ENCODE measurements at places on chromosomes 6 and 20.

- no peak for DNase-seq
Measured at GRCh38 chr6:34745277-34746103, 11.8 kb upstream of the SNRPC start.

DNA sequence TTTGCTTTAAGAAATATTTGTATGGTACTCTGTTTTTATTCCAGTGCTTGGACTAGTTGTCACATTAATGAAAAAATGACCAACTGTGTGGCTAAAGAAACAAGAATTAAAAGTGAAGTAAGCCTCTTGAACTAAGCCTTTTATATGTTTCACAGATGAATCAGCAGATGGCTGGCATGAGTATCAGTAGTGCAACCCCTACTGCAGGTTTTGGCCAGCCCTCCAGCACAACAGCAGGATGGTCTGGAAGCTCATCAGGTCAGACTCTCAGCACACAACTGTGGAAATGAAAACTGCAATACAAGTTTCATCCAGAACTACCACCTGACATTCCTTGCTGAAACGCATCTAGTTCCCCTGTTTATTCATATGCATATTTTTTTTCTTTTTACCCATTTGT is 96.8 kb downstream of the B3GAT2 start:
- no peak for DNase-seq

DNA sequence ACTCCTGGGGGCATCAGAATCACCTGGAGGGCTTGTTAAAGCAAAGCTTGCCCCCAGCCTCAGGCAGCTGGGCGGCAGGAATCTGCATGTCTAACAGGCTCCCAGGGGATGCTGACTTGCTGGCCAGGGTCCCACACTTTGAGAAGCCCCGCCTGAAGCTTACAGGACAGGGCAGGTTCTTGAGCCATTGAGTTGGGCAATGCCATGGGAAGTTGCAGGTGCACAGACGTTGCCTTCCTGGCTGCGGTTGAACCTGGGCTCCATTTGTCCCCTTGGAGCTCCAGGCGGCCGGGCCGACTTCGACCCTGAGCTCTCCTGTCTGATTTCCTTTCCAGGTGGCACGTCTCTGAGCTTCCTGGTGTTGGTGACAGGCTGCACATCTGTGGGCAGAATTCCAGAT is 46.8 kb downstream of the SYNJ2 start:
- DNase-seq = no peak

GRCh38 chr20:53595018-53595378 is 1.4 kb upstream of the ZNF217 start:
- DNase-seq = no peak

- no peak for DNase-seq
Measured at GRCh38 chr6:99613705-99614429, 7.2 kb downstream of the PRDM13 start.

DNA sequence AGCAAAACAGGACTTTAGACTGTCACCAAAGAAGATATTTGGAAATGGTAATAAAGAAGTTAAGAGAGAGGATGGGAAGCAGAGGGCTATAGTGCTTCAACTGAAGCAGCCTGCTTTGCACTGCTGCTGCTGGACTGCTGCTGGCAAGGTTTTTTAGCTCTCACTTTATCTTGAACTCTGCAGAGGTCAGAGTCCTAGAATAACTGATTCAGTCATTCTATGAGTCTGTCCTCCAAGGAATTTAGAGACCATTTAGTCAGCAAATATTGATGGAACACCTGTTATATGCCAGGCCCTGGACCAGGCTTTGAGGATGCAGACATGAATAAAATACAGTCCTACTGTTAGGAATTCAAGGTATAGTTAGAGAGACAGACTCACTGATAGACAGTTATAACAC is 9.1 kb upstream of the SAYSD1 start:
- DNase-seq = no peak

DNA sequence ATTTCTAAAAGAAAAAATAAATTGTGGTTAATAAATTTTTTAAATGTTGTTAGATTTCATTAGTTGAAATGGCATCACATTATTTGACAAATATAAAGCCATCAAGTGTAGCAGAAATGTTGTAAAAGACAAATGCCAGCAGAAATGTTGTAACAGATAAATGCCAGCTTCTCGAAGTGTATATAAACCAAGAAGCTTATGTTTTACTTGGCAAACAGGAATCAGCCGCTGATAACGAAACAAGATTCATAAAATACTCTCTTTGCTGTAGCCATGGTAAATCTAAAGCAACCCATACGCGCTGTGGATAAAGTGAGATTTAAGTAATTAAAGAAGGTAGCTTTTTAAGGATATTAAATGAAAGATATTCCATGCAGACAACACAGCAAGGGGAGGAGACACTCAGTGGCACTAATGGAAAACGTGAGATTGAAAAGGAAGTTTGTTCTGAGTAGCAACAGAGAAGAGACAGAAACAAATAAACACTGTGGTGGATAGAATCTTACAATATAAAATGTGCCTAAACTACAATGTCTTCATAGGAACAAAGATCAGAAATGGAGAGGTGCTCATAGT is 29.6 kb downstream of the BTBD9 start:
- no peak for DNase-seq

GRCh38 chr6:158018041-158018771 is 36.5 kb downstream of the SYNJ2 start:
- no peak for DNase-seq
